ENCODE measurements at places on chromosomes 6 and 20.

- DNase-seq, result no peak
Observed at GRCh38 chr6:55528624-55529023, 50.4 kb downstream of the HMGCLL1 start.

- no peak for DNase-seq
Observed at GRCh38 chr6:45112711-45113110, 215.4 kb upstream of the RUNX2 start.

- DNase-seq, result no peak
Observed at GRCh38 chr6:130111031-130111430, 92.7 kb downstream of the L3MBTL3 start.

GRCh38 chr20:32574296-32575226 lies 10.6 kb downstream of the NOL4L start:
- DNase-seq, result no peak

- DNase-seq, result no peak
Observed at GRCh38 chr6:135722190-135722589, 129.3 kb upstream of the PDE7B start.

DNA sequence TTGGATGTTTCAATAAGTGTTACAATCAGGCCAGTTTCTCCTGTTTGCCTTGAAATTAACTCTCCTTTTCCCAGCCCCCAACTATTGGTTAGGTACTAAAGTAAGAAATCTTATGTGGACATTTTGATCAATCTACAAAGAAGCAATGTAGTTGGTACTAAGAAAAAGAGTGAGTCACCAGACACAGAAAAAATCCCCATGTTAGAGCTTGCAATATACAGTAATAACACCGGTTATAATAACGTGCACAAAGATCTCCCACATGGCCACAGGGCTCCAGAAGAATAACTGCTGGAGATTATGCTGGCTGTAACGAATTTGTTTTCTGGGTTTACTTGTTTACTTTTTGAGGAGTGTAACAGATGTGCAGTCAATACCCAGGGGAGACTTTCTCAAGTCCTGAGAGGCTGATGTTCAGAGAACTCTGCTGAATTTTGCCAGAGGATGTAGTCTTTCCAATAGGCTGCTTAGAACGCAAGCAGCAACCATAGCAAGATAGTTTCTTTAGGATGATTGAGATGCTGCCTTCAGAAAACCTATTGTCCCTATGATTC lies 166.2 kb upstream of the SPACA1 start:
- no peak for DNase-seq

GRCh38 chr20:10924644-10925201 lies 250.9 kb upstream of the JAG1 start:
- no peak for DNase-seq

GRCh38 chr6:121759370-121759769 lies 323.9 kb downstream of the GJA1 start:
- no peak for DNase-seq

GRCh38 chr20:21529863-21530262 lies 16.0 kb upstream of the NKX2-2 start:
- DNase-seq, result no peak

DNA sequence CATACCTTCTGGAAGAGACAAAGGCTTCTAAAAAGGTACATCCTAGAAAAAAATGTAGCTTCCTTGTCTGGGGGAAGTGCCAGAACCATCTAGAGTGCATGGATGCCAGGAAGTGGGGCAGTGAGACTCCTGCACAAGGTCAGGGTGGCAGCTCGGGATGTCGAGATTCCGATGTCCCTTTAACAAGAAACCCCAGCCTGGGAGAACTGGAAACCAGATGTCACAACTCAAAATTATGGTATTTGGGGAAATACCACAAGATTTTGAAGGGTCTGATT lies 168.4 kb downstream of the ZDHHC14 start:
- no peak for DNase-seq

DNA sequence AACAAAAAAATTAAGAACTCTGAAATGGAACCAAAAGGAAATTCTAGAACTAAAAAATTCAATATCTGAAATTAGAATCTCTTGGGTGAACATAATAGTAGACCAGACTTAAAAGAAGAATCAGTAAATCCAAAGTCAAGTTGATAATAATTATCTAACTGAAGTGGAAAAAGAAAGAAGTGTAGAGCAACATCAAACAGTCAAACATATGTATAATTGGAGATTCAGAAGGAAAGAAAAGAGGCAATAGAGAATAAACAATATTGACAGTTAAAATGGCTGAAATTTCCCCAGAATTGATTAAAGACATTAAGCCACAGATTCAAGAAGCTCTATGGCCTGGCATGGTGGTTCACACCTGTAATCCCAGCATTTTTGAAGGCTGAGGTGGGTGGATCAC lies 383.6 kb downstream of the PREX1 start:
- no peak for DNase-seq

GRCh38 chr6:132333639-132334520 lies 67.4 kb downstream of the MOXD1 start:
- DNase-seq, result no peak

DNA sequence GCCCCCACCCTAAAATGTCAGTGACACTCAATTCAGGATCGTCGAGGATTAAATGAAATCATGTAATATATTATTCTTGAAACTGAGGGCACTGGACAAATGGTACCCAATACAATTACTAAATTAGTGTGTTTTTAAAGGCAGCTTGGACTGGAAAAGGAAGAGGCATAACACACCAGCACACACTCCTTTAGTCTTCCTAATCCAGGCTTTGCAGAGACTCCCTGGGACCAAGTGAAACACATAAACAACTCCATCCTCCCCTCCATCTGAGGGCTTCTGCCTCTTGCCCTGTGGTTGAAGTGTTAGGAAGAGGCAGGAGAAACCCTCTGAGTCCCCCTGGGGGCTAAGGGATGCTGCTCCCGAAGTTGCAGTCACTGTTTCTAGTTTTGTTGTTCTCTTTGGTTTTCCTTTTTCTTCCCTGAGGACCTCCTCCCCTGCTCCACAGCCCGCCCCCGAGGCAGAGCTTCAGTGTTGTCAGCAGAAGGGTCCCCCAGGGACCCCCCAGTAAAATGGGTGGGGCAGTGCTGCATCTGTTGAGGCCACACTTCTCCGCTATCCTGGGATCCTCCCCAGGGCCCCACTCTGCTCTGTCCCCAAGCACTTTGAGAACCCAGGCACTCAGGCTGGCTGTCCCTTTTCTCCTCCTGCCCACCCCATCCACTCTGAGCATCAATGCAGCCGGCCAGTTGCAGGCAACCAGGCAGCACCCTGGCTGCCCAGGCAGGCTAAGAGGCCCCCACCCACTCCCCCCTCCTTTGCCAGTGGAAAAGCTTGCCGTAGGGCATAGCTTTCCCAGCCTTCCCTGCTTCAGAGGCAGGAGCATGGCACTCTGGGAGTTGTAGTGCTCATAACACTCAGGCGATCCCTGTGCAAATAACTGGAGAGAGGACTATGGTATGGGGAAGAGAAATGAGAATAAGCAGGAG lies 5.9 kb downstream of the TMEM63B start:
- DNase-seq, result no peak

DNA sequence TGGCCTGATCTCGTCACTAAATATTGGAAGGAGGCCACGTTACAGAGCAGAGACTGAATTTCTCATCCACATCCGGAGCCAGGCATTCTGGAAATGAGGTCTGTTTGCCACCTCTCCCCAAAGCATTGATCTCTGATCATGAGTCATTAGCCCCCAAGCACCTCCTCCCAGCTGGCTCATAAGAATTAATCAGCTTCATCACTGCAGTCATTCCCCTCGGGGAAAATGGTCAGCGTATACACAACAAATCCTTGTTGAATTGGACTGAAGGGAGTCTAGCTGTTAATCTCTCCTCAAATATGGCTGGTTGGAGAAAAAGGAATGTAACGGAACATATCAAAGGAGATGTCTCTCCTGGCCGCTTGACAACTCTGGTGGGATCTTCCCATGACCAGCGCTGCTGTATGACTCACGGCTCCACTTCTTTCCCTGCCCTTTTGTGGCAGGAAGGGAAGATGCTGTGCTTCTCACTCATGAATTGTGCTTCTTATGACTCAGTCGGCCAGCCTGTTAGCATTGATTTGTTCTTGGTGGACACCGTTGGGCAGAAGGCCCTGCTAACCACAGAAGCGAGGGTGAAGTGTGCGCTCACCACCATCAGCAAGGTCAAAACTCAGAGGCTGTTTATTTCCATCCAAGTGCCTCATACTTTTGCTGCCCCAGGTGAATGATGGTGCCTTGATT lies 76.7 kb downstream of the RNF182 start:
- DNase-seq, result no peak

DNA sequence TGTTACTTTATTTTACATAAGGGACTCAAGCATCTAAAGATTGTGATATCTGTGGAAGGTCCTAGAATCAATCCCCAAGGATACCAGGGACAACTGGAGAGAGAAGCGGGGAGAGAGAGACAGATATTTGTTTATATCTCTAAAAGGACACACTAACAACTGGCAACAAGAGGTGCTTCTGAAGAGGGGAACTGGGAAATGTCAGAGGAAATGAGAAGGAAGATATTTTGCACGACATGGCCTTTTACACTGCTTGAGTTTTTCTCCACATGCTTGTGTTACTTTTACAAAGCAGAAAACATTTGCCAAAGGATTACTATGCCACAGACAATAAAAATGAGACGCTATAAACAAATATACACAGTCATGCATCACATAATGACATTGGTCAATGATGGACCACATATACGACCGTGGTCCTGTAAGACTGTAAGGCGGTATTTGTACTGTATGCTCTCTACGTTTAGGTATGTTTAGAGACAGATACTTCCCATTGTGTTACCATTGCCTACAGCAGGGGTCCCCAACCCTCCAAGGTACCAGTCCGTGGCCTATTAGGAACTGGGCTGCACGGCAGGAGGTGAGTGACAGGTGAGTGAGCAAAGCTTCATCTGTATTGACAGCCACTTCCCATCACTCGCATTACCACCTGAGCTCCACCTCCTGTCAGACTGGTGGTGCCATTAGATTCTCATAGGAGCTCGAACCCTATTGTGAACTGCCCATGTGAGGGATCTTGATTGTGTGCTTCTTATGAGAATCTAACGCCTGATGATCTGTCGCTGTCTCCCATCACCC lies 64.6 kb upstream of the PTPN1 start:
- DNase-seq, result no peak

DNA sequence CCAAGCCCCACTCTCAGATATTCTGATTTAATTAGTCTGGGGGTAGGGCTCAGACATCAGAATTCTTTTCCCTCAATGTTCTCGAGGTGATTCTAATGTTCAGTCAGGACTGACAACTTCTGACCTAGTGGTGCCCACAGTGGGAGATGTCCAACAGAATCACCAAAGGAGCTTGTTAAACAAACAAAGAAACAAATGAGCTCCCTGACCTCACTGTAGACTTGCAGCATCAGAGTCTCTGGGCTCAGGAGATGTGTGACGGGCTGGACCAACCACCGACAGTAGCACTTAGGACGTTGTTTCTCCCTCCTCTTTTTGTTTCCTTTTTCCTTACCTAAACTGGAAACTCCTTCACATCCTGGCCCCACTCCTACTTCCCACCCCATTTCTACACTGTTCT lies 49.3 kb downstream of the CLIC5 start:
- no peak for DNase-seq

DNA sequence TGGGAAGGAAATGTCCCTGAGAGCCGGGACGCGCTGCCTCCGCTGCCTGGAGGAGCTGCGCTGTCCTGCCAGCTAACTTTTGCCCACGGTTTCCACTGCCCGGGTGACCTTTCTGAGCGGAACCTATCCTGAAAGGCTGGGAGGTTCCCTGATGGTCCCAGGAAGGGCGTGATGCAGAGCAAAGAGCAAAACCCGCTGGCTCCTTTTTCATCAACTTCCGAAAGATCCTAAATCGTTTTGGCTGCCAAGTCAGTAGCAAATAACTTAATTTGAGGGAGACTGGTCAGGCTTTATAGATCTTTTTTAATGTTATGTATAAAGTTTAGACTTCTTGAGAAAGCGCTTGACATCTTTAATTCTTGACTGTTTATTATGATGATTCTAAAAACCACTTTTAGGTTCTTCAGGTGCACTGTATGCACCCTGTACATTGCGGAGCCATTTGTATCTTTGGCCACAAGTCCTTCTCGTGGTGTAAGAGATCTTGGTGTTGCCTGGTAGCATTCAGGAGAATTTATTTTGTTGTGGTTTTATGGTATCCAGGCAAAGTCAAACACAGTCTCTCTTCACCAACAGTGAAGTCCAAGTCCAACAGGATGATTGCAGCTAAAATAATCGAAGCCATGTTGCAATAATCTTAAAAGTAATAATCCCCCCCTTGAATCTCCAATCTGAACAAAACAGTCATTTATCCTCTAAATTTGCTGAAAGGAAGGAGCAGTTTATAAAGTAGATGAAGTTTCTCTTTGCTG lies at the start of gene SYNE1:
TSS of gene SYNE1 (minus strand) at position 67 of the 752 bp plus-strand sequence. CDS start 9,031 bp downstream, outside the sequence.
- DNase-seq, result no peak

- no peak for DNase-seq
Observed at GRCh38 chr6:4902363-4902762, 101.5 kb downstream of the RPP40 start.

- no peak for DNase-seq
Observed at GRCh38 chr6:30830438-30830837, 53.9 kb upstream of the DDR1 start.

DNA sequence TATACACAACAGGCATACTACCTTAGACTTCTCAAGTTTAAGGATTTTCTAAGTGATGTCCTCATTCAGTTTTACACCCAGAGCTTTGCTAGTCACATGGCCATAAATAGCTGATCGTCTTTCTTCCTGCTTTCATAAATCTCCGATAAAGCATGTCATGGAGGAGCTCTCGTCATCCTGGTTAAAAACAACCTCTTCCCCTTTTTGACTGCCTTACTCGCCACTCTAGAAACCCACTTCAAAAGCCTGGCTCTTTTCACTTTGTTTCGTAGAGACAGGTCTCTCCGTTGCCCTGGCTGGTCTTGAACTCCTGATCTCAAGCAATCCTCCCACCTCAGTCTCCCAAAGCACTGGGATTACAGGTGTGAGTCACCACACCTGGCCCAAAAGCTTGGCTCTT lies 67.0 kb upstream of the SMIM29 start:
- no peak for DNase-seq

GRCh38 chr6:22372922-22373321 lies 76.1 kb upstream of the PRL start:
- no peak for DNase-seq

DNA sequence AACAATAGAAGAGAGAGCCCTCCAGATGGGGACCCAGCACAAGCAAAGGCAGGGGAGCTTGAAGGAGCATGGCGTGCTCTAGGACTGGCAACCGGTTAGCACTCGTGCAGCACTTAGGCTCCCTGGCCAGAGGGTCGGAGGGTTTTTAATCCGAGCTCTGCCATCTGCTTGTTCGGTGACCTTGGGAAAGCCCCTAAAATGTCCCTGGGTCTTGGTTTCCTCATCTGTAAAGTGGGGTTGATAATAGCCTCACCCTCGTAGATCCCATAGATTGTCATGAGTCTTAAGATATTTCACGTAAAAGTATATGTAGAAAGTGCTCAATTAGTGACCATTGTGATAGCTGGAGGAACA lies 16.6 kb upstream of the HCK start:
- no peak for DNase-seq

GRCh38 chr6:169864148-169865020 lies 113.0 kb downstream of the ERMARD start:
- DNase-seq, result no peak
